GM13976 (cell line): ENCODE measurements at places on chromosomes 11 and 22.
A peak's percentile ranks its signal among the peaks of the same experiment; 100 is the strongest.

- DNase-seq, result no peak
Observed at GRCh38 chr11:68354148-68354872, 41.9 kb downstream of the LRP5 start.

DNA sequence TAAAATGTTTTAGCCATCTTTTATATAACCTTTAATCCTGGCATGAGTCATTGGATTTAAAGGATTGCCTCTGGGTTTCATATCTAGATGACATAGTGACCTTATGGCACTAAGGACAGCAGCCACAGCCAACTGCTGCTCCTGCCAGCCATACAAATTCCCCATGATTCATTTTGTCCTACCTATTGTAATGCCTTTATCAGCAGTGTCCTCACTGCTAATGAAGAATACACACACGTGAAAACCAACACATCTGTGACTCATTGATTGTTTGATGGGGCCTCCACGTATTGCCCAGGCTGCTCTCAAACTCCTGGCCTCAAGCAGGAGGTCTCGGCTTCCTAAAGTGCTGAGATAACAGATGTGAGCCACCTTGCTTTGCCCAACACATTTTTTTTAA is 1.8 kb downstream of the LDHAL6A start:
- no peak for DNase-seq

DNA sequence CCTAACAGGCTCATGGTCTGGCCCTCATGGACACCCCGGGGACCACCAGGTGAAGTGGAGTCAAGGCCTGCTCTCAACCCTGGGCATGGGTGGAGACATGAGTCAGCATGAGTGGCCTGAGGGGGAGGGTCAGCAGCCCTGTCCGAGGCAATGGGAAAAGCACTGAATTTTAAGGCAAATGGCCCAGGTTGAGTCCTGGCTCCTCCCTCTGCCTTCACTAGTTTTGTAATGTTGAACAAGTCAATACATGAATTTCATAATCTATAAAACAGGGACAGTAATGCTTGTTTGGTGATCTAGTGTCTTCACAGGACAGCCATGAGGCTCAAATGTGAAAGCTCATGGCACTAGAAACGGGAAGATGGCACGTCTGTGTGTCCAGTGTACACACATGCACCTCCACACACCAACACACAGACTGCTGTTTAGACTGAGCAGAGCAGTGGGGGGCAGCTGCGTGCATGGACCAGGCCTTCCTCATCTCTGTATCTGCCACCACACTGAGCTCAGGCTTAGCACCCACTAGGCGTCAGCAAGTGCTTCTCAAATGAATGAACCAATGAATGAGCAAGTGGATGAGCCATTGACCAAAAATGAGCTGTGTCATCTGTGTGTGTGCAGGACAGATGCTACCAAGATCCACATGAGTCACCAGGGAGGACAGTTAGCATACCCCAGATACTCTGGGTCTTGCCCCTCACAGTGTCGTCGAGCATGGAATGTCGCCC is 63.4 kb downstream of the NRXN2 start:
- DNase-seq, result no peak

DNA sequence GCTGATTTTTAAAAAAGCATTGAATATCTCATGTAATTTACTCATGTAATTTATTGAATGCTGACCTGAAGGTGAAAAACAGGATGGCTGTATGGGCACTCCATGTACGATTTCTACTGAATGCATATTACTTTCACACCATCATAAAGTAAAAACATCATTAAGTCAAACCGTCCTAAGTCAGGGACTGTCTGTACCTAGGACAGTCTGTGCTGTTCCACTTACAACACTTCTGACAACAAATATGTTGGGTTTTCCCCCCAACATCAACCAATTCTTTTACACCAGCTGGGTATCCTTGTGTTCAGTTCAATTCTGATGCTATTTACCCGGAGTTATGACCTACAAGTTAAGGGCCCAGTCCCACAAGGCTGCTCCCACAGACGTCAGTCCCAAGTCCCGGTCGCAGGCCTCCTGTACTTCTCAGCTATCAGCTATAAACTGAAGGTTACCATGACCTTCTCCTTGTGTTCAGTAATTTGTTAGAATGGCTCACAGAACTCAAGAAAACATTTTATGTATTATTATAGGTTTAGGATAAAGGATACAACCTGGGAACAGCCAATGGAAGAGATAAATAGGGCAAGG is 17.0 kb downstream of the UVRAG start:
- DNase-seq, result no peak

- DNase-seq, result no peak
Observed at GRCh38 chr11:116388146-116388545, 384.6 kb downstream of the BUD13 start.

GRCh38 chr22:50010676-50011446 is 1.7 kb downstream of the IL17REL start:
- peak; percentile 89 for DNase-seq

DNA sequence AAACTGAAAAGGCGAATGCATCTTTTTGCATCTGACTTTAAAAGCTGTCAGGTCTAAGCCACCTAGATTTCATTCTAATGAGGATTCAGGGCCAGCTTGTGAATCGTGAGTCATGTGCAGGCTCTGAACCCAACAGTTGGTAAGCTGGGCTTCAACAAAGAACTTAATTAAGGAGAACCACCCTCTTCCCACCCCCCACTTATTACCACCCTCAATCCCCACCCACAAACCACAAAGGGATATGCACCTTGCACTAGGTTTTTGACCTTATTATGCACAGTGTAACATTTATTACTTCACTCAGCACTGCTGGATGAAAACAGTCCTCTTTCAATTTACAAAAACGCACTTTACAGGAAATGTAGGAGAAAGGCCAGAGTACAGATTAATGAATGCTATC is 94.1 kb upstream of the LIN7C start:
- DNase-seq, result no peak

- DNase-seq, result no peak
Observed at GRCh38 chr22:29916007-29916544, 33.1 kb downstream of the MTMR3 start.

- DNase-seq, result no peak
Observed at GRCh38 chr11:96211436-96211835, 131.6 kb downstream of the MAML2 start.

GRCh38 chr22:38207898-38208432 is 6.2 kb downstream of the MAFF start:
- no peak for DNase-seq

GRCh38 chr11:67301313-67301921 is 1.9 kb upstream of the SSH3 start:
- no peak for DNase-seq
